Renal cortical epithelial cell (primary cell): ENCODE measurements at places on chromosomes 3 and 15.

- DNase-seq: no peak
These were observed 48.4 kb downstream of the CCNL1 start for GRCh38 chr3:157111518-157111917.

DNA sequence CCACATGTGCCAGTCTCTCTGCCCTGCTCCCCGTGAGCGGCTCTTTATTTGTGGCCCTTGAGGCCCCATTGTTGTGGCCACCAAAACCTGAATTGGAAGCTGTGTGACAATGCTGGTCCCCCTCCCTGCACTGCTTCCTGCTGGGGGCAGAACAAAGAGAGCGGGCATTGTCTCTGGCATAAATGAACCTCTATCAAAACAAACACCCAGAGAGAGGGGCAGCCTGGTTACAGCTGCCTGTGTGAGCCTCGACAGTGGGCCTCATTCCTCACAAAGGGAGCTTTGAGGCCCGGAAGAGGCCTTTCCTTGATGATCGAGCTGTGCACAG, 152.9 kb downstream of the IGF1R start:
- no peak for DNase-seq

DNA sequence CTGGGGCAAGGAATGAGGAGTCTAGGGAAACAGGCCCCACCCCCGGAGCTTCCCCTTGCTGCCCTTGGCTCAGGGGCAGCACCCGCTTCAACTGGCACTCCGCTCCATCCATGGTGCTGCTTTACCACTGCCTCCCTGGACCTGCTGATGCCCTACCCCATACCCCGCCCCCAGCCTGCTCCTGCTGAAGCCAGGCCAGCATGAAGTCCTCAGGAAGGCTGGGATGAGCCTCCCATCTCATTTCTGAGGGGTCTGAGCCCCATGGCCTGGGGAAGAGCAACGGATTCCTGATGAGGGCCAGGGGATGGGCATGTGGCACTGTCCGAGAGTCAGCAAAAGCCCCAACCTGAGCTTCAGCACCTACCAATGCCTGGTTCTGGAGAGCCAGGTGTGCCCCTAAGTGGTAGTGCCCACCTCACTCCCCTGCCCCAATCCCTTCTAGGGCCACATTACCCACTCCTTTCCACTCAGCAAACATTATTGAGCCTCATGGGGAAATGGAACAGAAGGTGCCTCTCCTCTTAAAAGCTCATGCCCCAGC, 21.0 kb downstream of the SEC61A1 start:
- no peak for DNase-seq

GRCh38 chr3:64798316-64798715, 110.5 kb upstream of the ADAMTS9 start:
- no peak for DNase-seq

DNA sequence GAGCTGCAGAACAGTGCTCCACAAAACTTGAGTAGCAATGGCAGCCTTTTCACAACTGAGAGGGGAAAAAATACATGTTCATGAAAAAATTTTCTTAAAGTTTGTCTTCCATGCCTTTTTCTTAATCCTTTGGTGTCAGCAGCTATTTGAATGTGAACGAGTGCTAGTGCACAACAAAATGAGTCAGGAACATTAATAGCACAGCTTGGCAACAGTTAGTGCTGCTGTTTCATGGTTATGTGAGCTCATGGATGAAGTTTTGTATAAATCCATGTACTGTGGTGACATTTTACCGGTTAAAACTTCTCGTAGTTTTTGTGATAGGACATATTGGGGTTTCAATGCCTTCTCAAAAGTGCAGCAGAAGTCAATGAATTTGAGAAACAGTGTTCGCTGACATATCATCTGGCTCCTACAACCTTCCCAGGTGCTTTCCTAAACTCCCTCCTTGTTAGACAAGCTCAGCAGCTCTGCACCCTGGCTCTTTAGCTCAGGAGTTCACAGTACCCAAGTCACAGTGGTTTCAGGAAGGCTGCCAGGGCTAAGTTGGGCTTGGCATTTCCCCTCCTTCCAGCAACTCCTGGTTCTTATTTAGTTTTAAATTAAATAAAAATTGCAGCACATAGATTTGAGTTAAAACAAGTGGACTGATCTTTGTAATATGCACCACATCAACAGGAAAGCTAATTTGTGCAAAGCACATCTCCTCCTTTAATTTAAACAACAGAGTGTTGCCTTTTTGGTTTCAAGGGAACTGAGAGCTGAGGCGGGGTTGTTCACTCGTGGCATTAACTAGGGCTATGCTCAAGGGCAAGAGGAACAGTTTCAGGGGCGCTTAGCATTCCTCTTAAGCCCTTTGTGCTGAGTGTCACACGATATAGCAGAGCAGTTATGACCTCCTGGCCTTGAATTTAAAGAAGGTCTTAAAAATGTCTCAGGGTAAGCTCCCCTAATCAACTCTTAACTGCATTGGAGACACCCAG, 362.8 kb downstream of the CHST2 start:
- peak; percentile 86 for DNase-seq

GRCh38 chr15:73398861-73399260, 30.1 kb upstream of the HCN4 start:
- DNase-seq: no peak

- DNase-seq: no peak
These were observed 34.9 kb upstream of the CMC1 start for GRCh38 chr3:28206479-28206878.

GRCh38 chr3:71525391-71525790, 58.1 kb downstream of the FOXP1 start:
- no peak for DNase-seq

DNA sequence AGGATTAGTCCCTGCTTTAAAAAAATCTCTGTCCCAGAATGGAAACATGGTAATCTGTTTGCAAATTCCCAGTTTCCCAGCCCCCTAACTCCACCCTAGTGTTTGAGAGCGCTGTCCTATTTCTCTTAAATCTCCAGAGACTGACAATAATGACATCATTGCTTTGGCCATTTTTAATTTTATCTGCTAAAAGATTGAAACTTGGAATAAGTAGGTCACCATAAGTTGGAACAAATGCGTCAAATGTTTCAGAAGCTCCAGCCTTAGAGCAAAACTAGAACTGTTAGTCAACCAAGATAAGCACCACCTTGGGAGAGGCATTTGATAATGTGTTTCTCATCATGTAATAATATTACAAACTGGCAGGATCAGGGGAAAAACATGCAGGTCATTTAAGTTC, 25.7 kb upstream of the MB21D2 start:
- DNase-seq: no peak

- no peak for DNase-seq
These were observed 163.3 kb upstream of the MBNL1 start for GRCh38 chr3:152105446-152105845.

GRCh38 chr3:96994988-96995387, 180.6 kb downstream of the EPHA6 start:
- DNase-seq: no peak

- peak; percentile 54 for DNase-seq
These were observed 140.2 kb upstream of the SPRED1 start for GRCh38 chr15:38112406-38112805.

DNA sequence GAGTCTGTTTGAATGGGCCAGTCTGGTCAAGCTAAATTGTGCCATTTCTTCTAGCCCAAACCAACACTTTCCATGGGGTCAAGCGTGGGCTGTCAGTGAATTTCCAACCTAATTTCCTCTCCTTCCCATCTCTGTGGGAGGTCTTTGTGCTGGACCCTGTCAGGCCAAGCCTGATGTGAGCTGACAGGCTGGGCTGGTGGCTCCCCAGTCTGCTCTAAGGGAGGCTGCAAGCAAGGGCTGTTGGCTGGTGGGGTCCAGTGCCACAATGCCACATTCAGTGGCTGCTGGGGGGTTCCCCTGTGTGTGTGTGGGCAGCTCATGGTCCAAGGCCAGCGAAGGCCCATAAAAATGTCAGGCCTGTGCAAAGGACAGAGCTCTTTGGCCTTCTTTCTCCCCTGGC, 216.1 kb downstream of the OPA1 start:
- no peak for DNase-seq

- DNase-seq: no peak
These were observed 381.2 kb downstream of the WDR72 start for GRCh38 chr15:53378096-53378800.

- no peak for DNase-seq
These were observed 14.6 kb downstream of the ITIH3 start for GRCh38 chr3:52809149-52809548.

- peak; percentile 19 for DNase-seq
These were observed 26.3 kb upstream of the AADAC start for GRCh38 chr3:151787626-151788025.

- no peak for DNase-seq
These were observed 101.4 kb downstream of the KLHL25 start for GRCh38 chr15:85693277-85693676.

- DNase-seq: no peak
These were observed 78.1 kb downstream of the AGBL1 start for GRCh38 chr15:86157606-86158293.

DNA sequence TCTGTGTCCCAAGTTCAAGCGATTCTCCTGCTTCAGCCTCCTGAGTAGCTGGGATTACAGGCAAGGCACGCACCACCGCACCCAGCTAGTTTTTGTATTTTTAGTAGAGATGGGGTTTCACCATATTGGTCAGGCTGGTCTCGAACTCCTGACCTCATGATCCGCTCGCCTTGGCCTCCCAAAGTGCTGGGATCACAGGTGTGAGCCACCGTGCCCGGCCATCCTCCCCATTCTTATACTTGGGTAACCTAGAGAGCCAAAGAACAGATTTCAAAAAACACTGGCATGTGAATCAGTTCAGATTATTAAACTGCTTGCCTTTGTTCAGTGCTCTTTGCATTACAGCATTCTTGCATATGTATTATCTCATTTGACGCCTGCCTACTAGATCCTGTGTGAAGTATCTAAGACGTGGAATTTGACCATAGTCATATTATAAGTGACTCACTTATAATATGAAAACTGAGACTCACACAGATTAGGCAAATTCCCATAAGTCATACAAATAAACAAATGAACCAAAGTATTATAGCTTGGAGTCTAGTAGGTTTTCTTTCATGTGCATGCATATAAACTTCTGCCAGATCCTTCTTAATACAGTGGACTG, 123.5 kb downstream of the UNC13C start:
- no peak for DNase-seq

DNA sequence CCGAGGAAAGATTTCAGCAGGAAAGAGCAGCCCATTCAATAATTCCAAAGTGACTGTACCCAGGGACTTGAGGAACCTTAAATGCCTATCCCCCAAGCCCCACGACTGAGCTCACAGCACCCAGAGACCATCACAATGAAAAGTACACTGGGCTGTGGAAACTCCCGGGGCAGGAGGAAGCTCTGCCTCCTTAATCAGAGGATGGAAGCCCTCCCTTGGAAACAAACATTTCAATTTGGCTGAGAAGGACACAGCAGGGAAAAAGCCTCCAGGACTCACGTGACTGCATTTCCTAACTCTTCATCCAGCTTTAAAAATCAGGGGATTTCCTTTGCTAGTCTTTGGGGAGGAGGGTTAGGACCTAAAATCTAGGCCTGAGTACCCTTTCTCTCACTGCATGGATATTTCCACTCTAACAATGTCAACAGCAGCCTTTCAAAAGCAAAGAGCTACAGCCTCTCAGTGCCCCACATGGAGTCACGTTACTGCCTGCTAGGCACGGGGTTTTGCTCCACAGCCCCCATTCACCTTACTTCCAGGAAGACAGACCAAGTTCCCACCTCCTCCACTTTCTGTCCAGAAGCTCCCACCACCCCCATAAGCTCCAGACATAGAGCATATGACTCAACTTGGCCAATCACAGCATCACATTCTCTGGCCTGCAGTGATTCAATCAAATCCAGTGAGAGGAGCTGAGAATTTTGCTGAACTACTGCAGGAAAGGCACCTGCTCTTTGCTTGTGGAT, 68.9 kb upstream of the WNT5A start:
- peak; percentile 10 for DNase-seq

DNA sequence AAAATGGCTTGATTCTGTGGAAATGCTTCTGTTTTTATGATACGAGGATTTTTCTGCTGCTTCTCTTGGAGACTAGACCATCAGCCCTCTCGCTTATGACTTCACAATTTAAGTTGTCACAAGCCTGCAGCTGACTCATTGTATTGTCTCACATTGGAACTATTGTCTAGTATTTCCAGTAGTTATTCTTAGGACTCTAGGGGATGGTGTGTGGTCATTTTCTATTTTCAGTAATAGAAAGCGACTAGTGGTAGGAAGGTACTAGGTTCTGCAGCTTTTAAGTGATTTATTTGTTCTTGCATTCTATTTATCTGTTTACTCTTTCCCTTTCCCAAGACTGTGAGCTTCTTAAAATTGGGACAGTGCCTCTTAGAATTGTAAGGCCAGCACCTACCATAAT, 66.3 kb upstream of the CRTC3 start:
- peak; percentile 84 for DNase-seq

DNA sequence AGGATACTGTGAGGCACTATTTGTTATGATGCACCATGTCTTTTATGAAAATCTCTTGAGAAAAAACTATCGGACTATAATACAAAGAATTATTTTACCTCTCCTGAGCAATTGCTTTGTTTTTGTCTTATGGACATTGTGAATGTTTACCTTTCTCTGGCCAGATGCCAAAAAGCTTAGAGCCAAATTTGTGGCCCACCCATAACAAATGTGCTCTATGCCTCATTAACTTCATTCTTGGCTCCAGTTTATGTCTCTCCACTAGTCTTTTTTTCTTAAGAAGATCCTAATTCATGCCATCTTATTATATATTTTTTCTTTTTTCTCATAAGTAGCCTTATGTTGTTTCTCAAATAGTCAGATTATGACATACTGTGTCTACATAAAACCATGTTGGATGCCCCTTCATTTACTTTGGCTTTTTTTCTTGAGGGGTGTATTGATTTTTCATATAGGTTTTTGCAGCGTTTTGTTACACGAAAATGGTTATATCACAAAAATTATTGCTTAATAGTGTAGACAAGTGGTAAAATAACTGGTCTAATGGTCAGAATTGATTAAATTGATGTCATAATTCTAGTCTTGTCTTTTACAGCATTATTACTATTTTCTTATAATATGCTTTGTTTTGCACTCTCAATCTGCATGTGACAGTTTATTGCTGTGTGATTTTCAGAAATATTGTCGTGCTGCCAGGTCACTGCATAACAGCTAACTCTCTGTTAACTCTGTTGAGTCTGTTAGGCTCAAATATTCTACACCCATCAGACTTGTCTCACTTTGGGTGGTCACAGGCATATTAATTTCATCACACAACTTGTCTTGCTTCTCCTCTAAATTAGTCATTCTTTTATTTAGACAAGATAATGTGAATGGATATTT, 18.2 kb downstream of the SENP8 start:
- DNase-seq: peak; percentile 79

GRCh38 chr3:129077222-129077621, 16.6 kb downstream of the GP9 start:
- no peak for DNase-seq

GRCh38 chr15:47991357-47991756, 129.4 kb upstream of the SLC24A5 start:
- DNase-seq: peak; percentile 57

DNA sequence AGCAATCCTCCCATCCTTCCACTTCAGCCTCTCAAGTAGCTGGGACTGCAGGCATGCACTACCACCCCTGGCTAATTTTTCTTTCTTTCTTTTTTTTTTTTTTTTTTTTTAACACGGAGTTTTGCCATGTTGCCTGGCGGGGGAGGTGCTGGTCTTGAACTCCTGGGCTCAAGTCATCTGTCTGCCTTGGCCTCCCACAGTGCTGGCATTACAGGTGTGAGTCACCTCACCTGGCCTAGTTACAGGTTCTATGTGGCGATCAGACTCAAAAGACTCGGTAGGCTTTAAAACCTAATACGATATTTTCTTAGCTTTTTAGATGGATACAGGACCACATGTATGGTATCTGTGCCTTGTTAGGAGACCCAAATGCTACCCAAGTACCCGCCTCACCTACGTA, 14.0 kb upstream of the SLC25A26 start:
- DNase-seq: no peak
